ENCODE measurements at places on chromosomes 1 and 21.

GRCh38 chr1:37574834-37575480 is 18.2 kb downstream of the DNALI1 start:
- no peak for DNase-seq

DNA sequence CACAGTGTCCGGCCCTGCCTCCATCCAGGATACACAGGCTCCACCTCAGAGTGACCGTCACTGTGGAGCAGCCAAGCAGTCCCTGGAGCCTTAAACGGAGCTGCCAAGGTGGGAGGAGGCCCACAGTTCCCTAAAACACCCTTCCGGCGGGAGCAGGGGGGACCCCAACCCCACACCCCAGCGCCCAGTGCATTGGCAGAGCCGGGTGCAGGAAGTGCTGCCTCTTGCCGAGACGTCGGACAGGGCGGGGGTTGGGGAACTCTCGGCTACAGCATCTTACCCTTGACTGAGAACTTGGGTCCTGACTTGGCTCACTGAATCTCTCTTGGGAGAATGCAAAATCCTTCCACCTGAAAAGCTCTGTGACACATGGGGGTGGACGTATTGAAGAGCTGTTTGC is 38.7 kb upstream of the TMEM51 start:
- DNase-seq: no peak

DNA sequence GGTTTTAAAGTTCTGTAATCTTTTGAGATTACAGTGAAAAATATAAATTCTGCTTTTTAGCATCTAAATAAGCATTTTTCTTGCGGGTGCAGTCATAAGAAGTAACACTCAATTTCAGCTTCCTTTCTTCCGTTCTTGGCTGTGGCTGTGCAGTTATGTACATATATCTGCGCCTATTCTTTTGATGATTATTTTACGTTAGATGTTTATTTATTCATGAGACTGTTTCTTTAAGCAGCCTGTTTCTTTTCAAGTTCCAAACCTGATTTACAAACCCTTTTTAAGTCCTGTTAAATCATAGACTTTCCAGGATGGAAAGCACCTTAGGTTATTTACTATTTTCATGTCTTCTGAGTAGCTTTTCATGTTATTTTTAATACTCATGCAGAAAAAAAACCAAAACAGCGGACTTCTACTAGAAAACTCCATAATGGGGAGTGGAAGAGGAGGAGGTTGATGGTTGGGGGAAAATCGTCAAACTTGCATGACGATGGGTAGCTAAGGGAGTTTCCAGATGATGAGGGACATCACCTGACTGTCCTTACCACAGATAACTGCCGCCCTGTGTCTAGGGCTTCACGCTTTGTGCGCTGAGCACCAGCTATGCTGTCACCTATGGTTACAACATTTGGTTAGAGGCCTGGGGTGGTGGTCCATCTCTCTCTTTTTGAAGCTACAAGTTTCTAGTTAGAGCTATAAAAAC is 2.6 kb downstream of the PRDM2 start:
- DNase-seq: no peak

- DNase-seq: no peak
These were observed 158.3 kb downstream of the KAZN start for GRCh38 chr1:14756589-14757285.

GRCh38 chr1:69221524-69221923 is 346.2 kb upstream of the LRRC7 start:
- no peak for DNase-seq

DNA sequence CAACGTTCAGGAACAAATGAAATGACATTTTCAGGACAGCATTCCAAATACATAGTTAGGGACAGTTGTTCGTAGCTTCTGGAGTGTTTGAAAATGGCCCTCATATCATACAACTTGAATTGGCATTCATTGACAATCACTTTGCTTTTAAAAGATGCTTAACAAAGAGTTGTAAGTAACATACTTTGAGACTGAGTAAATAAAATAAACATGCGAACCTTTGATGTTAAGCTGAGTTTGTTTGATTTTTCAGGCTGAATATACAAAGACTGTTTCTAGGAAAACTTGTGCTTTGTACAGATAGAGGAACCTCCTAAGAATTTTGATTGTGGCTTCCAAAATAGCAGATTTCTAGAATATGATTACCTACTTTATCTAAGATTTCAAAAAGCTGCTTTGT is 45.3 kb downstream of the ITSN1 start:
- DNase-seq: no peak

- DNase-seq: no peak
These were observed 982 bp downstream of the SLC9A1 start for GRCh38 chr1:27153927-27154358.

DNA sequence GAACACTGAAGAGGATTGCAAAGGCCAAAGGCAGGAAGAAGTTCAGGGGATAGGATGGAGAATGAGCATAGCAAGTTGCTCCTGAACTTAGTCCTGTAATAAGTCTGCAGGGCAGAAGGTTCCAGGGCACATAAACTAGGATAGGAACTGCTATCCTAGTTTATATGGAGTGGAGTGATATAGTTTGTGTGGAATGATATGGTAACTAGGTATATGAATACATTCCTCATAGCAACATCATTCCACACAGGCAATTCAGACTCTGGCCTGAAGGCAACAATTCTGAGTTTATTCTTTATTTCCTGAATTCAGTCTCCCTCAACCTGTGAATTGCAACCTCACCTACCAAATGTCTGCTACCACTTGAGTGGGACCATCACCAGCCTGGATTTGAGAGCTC is 154.9 kb upstream of the GREM2 start:
- no peak for DNase-seq

- no peak for DNase-seq
These were observed 20.1 kb upstream of the MAP1LC3C start for GRCh38 chr1:242019018-242019417.

DNA sequence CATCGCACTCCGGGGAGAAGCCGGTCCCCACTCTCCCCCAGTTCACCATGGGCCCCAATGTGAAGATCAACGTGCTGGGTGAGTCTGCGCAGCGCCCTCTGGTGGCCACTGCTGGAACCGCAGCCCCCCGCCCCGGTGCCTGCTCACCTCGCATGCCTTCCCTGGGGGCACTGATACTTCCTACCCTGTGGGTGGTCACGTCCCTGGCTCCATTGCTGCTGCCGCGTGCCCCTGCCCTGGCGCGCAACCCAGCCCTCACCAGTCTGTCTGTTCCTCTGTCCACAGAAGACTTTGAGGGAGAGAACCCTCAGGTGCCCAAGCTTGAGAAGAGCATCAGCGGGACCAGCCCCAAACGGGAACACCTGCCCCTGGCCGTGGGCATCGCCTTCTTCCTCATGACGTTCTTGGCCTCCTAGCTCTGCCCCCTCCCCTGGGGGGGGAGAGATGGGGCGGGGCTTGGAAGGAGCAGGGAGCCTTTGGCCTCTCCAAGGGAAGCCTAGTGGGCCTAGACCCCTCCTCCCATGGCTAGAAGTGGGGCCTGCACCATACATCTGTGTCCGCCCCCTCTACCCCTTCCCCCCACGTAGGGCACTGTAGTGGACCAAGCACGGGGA is 7.6 kb downstream of the EFNA3 start:
- DNase-seq: peak; percentile 53

- no peak for DNase-seq
These were observed 95.4 kb upstream of the ERRFI1 start for GRCh38 chr1:8121261-8122159.
